ENCODE measurements at places on chromosomes 16 and 17.
A peak's percentile ranks its signal among the peaks of the same experiment; 100 is the strongest.

DNA sequence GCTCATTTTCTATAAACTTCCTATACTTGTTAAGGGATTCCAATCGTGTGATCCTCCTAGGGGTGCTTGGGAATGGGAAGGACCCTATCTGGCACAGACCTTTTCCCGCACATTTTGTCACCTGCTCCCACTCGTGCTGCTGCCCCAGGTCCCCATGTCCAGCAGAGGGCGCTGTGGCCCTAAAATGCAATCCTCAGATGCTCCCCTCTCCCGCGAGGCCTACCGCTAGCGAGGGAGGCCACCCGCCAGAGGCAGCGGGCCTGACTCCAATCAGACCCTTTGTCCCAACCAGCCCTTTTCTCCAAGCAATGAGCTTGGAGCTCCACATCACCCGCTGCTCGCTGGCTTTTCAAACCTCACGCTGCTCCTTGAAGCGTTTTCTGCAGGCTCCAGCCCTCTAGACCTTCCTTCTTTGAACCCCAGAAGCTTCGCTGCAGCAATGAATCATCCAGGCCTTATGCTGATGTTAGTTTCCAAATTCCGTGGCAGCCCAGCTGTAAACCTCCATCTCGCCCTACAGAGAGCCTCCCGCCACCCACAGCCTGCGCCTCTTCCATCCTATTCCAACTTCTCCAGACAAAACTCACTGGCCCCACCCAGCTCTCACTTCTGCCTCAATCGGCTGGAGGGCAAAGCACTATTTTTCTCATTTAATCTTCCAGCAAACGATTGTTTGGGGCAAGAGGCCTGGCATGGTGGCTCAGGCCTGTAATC lies 23.6 kb upstream of the FZD2 start:
- peak; percentile 96 for DNase-seq

- DNase-seq: no peak
These were observed 54.7 kb downstream of the USP22 start for GRCh38 chr17:20988001-20988636.

- DNase-seq: peak; percentile 87
These were observed 219.3 kb upstream of the GSE1 start for GRCh38 chr16:85393674-85394451.

DNA sequence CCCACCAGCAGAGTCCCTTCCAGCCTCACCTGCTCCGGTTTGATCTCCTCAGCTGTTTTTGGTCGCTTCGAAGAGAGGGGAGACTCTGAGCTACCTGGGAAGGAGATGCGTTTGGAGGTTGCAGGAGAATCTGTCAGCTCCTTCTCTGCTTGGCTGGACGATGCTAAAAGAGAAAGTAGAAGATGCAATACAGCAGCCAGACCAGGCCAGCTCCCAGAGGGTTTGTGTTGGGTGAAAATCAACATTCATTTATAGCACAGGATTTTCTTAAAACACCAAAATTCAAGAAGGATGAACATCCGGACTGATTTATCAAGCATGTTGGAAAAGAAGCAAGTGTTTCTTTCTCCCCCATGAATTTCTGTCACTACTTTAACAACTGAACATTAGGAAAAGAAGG lies 236.1 kb downstream of the ZFHX3 start:
- no peak for DNase-seq

GRCh38 chr16:51040637-51041036 lies 110.4 kb downstream of the SALL1 start:
- DNase-seq: no peak

- peak; percentile 48 for DNase-seq
These were observed 30.6 kb upstream of the MMD start for GRCh38 chr17:55452139-55452790.

DNA sequence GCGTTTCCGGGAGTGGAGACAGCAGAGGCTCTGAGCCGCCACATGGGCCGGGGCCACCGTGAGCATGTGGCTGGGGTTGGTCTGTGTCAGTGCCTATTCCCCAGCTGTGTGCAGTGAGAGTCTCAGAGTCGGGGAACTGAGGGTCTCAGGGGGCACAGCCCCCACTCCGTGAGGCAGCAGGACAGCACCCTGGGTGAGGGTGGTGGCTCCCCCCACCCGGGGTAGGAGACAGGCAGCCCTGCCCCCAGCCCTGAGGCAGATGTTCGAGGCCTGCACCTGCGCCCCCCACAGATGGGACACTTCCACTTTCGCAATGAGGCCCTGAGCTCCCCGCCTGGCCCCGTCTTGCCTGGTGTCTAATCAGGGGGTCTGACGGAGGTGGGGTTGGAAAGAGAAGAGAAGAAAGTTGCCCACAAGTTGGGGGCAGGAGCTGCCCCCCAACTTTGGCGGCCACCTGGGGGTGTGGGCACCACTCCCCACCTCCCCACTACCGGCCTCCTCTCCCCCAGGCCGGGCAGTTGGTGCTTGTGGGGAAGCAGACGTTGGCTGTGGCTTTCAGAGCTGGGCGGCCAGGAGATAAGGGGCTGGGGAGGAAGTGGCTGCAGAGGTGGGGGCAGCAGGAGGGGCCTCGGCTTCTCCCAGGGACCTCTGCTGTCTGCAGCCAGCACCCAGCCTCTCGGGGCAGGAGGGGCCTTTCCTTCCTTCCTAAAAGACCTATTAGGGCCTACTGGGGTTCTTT lies 1.8 kb upstream of the CBFA2T3 start:
- no peak for DNase-seq

All from hepatocyte (in vitro differentiated cells).